Upper lobe of left lung (tissue), 6 donors: ENCODE measurements at places on chromosomes 2 and 18. TPM values are rescaled to one million over a fixed set of nuclear protein-coding genes. Genes with fewer than 3 reads are reported as not detected.

DNA sequence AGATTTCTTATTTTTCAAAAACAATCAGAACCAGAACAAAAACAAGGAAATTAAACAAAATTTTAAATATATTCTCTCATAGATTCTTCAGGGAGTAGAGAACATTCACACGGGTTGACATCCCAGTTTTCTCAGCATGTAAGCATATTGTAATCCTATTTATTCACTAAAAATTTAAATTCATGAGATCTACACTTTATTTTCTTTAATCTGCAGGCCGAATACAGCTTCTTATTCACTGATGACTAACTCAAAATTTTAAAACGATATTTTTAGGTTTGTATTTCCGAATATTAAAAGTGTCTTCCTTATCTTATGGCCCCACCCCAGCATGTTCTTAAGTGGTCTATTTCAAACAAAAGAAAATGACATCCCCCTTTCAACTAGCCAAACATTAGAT is 262.4 kb downstream of the MEIS1 start:
- no peaks in the 10 kb centered on the region for H3K4me1 ChIP-seq
- H3K36me3 ChIP-seq = no peaks in the 10 kb centered on the region
- no peak for DNase-seq
- H3K4me3 ChIP-seq = no peak overlapping the region
- no peaks in the 10 kb centered on the region for H3K27me3 ChIP-seq

Gene UGT1A10
- total RNA-seq = not detected

Gene SMAD4
- 116 TPM for total RNA-seq

GRCh38 chr2:6880200-6880733 is 2.7 kb downstream of the RSAD2 start:
- H3K4me1 ChIP-seq = peaks cover 29% of the 10 kb centered on the region
- no peak for DNase-seq
- no peaks in the 10 kb centered on the region for H3K36me3 ChIP-seq
- H3K27me3 ChIP-seq = no peaks in the 10 kb centered on the region

Gene HAAO
- 9.3 TPM for total RNA-seq

- no peak overlapping the region for H3K4me3 ChIP-seq
- no peaks in the 10 kb centered on the region for H3K27me3 ChIP-seq
- H3K4me1 ChIP-seq = peaks cover 21% of the 10 kb centered on the region
- DNase-seq = no peak
Observed at GRCh38 chr2:38163006-38163405, 87.1 kb upstream of the CYP1B1 start.
